ENCODE measurements at places on chromosomes 12 and 14.

DNA sequence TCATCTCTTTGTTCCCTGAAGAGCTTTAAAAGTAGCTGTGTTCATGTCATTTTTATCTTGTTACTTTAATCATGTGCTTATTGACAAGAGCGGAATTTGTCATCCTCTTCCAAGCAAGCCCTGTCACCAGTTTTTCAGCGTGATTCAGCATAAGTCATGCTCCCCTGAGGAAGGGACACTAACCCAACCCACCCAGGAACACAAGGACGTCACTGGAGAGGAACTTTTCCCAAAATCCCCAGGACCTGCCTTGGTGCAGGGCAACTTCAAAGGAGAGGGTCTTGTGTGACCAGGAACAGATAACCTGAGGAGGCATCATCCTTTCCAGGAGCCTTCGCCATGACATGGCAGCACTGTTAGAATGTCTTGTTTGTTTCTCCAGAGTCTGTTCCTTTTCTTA, 107.1 kb upstream of the DIO3 start:
- DNase-seq = no peak

DNA sequence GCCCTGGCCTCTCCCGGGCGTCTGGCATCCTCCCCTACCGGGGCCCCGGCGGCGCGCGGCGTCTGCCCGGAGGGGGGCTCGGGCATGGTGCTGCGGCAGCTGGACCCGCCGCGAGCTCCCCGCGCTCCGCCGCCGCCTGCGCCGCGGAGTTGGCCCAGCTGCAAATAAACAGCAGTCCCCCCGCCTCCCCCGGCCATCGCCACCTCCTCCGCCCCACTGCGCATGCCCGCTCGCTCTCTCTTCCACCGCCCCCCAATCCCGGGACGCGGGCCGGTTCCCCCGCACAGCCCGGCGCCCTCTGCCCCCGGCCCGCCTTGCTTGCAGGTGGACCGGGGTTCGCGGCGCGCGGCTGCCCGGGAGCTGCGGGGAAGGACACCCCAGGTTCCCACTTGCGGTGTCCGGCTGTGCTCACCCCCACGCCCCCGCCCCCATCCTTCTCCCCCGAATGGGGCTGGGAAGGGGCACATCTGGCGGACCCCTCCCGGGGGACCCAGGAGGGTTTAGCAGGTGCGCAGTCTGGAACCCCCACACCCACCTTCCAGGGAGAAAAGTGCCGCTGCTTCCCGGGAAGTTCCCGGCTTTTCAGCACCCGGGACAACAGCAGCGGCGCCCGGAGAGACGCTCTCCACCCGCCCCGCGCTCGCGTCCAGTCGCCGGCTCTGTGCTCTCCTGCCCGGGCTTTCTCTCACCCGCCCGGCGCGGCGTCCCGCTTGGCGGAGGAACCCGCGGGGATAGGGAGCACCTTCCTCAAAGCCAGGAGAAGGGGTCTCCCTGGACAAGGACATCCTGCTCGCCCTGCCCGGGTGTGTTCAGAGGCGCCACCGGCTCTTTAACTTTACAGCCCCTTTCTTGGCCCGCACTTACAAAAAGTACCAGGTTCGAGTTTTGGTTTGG, at the start of gene TMTC1:
Gene TMTC1, minus strand, starts transcription at position 170 of the 894 bp plus-strand sequence. CDS start 191 bp downstream, outside the sequence.
- no peak for DNase-seq

DNA sequence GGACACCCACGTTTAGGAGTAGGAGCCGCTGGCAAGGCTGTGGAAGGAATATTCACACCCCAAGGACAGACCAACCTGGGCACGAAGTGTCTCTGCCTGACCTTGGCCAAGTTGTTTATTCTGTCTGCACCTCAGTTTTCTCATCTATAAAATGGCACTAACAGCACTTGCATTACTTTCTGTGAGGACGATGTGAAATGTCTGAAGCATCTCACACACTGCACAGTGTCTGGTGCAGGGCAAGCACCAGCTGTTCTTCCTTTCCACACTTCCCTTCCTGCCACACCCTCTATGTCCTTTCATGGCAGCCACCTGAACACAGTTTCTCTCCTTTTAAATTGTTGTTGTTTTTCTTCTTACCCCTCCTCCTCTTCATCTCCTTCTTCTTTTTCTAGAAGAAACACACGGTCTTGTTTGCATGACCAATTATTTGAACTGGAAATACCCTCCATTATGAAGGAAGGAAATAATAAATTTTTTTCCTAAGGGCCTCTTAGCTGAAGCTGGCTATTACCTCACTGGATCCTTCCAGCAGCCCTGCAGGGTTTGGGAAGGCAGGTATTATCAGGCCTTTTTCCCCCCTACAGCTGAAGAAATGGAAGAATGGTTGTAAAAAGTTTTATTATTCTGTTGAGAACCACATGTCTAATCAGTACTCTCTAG, 42.9 kb upstream of the ATP23 start:
- no peak for DNase-seq

DNA sequence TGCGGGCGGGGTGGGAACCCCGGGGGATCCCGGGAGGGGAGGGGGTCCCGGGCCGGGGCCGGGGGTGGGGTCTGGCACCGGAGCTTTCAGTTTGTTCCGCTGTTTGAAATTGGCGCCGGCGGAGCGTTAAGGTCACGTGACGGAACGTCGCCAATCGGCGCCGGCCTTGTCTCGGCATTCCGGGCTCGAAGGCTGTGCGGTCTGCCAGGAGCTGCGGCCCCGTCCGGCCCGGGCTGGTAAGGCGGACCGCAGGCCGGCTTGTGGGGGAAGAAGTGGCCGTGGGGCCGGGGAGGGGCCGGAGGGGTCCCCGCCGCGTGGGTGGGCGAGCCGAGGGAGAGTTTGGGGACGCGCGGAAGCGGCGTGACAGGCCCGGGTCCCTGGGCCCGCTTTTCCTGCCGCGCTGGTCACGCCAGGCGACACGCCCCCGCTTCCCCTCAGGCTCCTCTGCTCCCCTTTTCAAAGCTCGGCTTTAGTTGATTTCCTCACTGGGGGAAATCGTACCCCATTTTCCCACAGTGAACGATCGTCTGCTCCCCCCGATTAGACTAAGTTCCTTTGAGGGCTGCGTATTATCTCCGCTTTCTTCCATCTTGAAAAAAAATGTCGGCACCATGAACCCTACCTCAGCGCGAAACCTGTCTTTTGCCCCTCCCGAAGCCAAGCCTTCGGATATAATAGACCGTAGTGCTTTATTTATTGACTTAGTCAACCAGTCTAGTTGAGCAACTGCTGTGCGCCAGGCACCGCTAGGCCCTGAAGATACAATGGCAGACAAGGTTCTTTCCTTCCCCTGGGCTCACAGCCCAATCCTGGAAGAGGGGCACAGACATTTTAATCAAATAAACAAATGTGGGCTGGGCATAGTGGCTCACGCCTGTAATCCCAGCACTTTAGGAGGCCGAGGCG, at the start of the genes FOXM1 and RHNO1:
Gene FOXM1, minus strand, starts transcription at position 128 of the 906 bp plus-strand sequence. CDS start 2,696 bp downstream, outside the sequence.
Gene RHNO1, plus strand, starts transcription at position 177 of the 906 bp plus-strand sequence. CDS start 8,144 bp downstream, outside the sequence.
- peak; percentile 79 for DNase-seq

GRCh38 chr12:48671231-48671856, 10.7 kb downstream of the KANSL2 start:
- no peak for DNase-seq

- no peak for DNase-seq
Measured at GRCh38 chr14:24789378-24789884, 155.4 kb upstream of the GZMB start.

DNA sequence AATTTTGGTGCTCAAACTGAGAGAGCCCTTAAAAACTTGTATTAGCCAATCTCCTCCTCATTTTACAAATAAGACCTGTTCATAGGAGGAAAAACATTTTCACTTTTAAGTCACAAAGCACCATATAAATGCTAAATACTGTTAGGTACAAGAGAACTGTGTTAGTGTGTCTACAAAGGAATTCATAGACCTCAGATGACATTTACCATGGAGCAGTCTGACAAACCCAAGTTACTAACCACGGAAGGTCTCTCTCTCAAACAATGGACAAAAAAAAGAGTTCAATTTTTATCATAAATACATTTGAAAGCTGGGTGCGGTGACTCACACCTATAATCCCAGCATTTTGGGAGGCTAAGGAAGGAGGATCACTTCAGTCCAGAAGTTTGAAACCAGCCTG, 10.0 kb downstream of the SBNO1 start:
- DNase-seq = no peak

DNA sequence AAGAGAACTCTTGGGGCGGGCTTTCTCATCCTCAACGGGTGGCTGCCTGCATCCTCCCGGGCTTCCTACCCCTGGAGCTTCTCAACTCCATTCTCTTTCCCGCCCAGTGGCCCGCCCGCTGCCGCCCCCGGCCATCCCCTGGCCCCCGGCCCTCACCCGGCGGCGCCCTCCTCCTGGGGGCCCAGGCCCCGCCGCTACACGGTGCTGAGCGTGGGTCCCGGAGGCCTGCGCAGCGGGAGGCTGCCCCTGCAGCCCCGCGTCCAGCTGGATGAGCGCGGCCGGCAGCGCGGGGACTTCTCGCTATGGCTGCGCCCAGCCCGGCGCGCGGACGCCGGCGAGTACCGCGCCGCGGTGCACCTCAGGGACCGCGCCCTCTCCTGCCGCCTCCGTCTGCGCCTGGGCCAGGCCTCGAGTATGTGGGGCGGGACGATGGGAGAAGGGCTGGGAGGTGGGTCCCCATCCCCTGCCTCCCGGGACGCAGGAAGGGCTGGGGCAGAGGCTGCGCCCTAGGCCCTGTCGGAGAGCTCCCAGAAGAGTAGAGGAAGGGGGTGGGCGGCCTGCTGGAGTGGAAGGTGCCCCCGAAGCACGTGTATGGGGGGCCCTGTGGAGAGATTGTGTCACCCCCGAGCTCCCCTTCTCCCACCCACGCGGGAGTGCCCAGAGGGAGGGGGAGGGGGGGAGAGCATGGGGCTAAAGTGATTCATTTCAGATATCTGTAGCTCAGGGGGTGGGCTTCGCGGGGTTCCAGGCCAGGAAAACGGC, 1.5 kb downstream of the LAG3 start:
- peak; percentile 27 for DNase-seq

GRCh38 chr14:26896447-26896846, 298.6 kb upstream of the NOVA1 start:
- no peak for DNase-seq

- no peak for DNase-seq
Measured at GRCh38 chr14:59629444-59630287, 53.1 kb upstream of the CCDC175 start.

GRCh38 chr12:93183940-93184671, 193.6 kb upstream of the NUDT4 start:
- DNase-seq = no peak

DNA sequence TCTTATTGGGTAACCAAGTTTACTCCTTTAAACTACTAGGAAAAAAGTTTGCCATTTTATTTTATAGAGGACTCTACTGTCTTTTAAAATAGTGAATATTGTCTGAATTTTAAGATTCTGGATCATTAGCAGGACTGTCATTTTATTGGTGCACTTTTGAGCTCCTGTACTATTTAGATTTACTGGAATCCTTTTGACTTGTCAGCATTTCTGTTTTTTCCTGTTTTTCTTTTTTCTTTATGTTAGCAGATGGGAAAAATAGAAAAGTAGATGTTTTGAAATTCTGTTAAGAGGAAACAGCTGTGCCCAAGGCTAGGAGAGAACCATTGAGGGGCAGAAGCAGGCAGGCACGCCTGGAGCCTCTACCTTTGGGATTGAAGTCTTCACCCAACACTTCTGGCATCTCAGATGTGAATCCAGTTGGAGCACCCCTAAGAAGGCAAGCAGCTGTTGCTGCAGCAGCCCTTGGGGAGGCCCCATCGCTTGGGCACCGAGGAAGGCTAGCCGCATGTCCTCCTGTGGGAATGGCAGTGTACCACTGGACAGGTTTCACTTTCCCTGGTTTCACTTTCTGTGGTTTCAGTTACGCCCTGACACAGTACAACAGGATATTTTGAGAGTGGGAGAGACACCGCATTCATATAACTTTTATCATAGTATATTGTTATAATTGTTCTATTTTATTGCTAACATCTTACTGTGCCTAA, 11.5 kb downstream of the RIMKLB start:
- DNase-seq = no peak

DNA sequence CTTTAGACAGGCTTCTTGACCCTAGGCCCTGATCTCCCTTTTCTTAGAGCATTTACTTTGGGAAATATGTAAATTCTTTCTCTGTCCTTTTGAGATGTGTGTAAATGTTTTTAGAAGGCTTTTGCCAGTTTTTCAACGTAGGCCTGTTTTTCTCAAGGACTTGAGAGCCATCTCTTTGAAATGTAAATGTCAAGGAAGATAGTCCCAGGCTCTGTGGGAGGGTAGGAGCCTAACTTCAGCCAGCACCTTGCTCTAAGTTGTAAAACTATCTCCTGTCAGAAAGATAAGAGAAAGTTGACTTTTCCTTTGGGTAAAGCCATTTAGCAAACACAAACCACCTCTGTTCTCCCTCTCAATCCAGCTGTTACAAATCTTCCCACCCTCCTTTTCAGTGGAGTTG, 219.8 kb downstream of the RPS29 start:
- no peak for DNase-seq

DNA sequence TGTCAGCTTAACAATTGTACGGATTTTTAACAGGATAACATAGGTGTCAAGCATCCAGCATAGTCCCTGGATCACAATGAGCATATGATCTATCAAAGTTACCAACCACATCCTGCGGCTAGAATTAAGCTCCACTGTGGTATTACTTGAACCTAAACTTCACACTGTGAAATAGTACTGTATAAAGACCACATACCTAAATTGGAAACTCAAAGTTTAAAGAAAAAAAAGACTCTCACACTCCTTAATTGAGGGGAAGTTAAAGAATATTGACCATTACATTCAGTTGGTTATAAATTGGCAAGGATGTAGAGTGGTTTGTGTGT, 133.0 kb upstream of the PZP start:
- DNase-seq = no peak

GRCh38 chr14:72830356-72830755, 63.5 kb downstream of the DPF3 start:
- DNase-seq = no peak

DNA sequence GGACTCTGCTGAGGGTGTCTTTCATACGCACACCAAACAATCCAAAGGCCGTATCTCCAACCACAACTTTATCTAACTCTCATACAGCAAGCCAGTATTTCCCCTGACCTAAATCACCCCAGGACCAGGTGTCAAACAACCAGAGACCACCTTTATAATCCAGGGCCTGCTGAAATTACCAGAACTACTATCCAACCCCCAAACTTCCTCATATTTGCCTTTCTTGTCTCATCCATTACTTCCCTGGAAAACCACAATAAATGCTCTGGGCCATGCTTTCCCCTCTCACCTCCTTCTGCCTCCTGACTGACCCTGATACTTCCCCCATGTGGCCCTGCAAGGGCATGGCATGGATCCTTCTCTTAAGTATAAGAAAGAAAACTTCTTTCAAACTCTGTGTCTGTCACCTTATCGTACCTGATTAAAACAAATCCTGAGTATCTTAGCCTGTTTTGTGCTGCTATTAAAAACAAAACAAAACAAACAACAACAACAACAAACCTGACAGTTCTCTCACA, 44.7 kb upstream of the CRACR2A start:
- no peak for DNase-seq
